Stimulated activated CD8-positive, alpha-beta memory T cell treated with anti-CD3 and anti-CD28 coated beads, Interleukin-7, amount 100 ng/mL, for 48 hours (primary cell): ENCODE measurements at places on chromosomes 13 and 19.

DNA sequence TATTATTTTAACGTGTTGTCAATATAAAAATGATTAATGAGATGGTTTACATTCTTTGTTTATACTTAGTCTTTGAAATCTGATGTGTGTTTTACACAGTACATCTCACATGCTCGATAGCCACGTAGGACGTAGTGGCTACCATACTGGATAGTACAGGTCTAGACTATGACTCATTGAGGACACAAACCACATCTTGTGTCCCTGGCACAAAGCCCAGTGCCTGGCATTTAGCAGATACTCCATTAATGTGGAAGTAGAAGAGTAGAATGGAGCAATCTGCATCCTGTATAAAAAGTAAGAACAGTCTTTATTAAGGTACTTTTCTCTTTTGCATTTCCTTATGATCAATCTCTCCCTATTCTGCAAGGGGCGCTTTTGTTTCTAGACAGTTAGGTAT, 49.0 kb upstream of the FRY start:
- DNase-seq, result no peak

- no peak for DNase-seq
Observed at GRCh38 chr13:99217461-99218110, 16.9 kb downstream of the UBAC2 start.

GRCh38 chr13:108895220-108895704, 265.9 kb downstream of the MYO16 start:
- no peak for DNase-seq

GRCh38 chr19:55472463-55472862, 4.0 kb upstream of the ZNF628 start:
- DNase-seq, result no peak

GRCh38 chr13:90968166-90968904, 379.2 kb upstream of the MIR17HG start:
- DNase-seq, result no peak

DNA sequence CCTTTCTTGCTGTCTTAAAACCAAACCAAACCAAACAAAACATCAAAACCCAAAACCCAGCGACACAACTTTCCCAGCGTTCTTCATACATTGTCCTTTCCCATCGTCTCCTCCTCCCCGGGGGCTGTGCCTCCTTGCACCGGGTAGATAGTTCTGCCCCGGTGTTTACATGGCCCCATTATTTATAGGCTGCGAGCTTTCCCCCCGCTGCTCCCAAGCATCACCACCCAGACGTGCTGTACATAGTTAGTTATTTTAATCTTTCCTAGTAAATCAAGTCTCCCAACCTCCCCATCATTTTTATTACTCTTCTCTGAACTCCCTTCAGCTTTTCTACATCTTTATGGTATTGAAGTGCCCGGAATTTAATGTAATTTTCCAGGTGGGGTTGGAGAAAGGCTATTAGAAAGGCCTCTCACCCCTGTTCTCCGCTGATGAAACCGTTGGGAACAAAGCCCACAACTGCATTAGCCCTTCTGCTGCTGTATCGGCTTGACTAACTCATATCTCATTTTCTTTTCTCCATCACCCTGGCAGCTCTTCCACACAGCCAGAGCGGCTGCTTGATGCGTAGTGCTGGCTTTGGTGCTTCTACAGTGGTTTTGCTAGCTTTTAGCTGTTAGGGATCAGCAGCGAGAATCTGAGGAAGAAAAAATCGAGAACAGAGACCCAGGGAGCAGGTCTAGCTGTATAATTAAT, 53.1 kb downstream of the FGF9 start:
- no peak for DNase-seq

- no peak for DNase-seq
Observed at GRCh38 chr19:8221161-8221560, 12.0 kb downstream of the CERS4 start.

- DNase-seq, result no peak
Observed at GRCh38 chr19:41323430-41324125, 13.6 kb downstream of the CCDC97 start.

- DNase-seq, result no peak
Observed at GRCh38 chr13:29500386-29500785, 95.1 kb downstream of the SLC7A1 start.

DNA sequence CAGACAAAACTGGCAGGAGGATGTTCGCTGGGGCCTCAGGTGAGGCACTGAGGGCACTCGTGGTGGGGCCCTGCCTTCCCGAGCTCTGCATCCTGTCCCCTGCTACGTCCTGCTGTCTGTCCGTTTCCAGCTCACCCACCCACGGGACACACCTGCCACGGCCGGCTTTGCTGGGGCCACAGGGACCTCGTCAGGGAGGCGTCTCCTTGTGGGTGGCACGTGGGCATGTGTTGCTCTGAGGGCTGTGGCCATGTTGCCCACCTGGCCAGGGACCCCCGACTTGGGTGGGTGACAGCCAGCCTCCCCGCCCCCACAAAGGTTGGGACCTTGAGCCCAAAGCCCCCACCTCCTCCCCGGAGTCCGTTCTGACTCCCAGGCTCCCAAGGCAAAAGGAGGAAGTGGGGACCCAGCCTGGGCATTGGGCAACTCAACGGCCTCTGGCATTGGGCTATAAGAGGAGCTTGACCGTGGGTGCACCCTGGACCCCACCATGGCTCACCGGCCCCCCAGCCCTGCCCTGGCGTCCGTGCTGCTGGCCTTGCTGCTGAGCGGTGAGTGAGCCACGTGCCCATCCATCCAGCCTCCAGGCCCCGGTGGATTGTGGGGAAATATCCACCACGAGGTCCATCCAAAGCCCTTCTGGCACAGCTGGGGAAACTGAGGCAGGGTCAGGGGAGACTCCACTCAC, at the start of gene PRTN3:
Gene PRTN3, plus strand, starts transcription at position 481 of the 688 bp plus-strand sequence. Its CDS starts 10 bp downstream, at position 491.
- DNase-seq, result no peak

GRCh38 chr13:76638882-76639281, 247.3 kb downstream of the KCTD12 start:
- DNase-seq, result no peak

GRCh38 chr19:58279042-58279924, 528 bp downstream of the ZNF8 start:
- DNase-seq, result peak; percentile 24

- DNase-seq, result no peak
Observed at GRCh38 chr13:25213715-25214114, 41.6 kb upstream of the AMER2 start.

- DNase-seq, result no peak
Observed at GRCh38 chr13:65746406-65746921, 1483.7 kb downstream of the PCDH9 start.

- DNase-seq, result no peak
Observed at GRCh38 chr19:43895727-43896308, 39.3 kb downstream of the ZNF45 start.

GRCh38 chr19:1780272-1780958, 27.1 kb downstream of the ONECUT3 start:
- no peak for DNase-seq

- no peak for DNase-seq
Observed at GRCh38 chr13:41775251-41775650, 185.7 kb downstream of the VWA8 start.

- no peak for DNase-seq
Observed at GRCh38 chr13:49453465-49453864, 9.4 kb downstream of the SETDB2 start.

- no peak for DNase-seq
Observed at GRCh38 chr13:51637852-51638215, 53.6 kb downstream of the WDFY2 start.

- DNase-seq, result no peak
Observed at GRCh38 chr19:39969266-39969665, 1.7 kb upstream of the PSMC4 start.

DNA sequence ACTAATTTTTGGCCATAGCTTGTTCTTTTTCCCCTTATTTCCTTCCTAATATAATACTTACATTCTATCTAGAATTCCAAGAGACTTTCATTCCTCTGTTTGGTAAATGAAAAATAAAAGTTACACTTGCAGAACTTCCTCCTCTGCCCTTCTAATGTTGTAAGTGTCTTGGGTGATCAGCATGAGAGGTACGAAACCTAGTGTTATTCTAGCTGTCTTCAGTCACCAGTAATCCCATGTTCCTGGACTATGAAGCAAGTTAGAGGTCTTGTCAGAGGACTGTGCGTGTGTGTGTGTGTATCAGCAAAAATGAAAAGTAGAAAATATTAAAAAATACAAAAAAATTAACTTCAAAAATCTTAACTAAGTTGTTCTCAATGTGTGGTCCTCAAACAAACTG, 307.0 kb downstream of the SPRY2 start:
- no peak for DNase-seq

- no peak for DNase-seq
Observed at GRCh38 chr19:18420930-18421329, 1.7 kb downstream of the SSBP4 start.

DNA sequence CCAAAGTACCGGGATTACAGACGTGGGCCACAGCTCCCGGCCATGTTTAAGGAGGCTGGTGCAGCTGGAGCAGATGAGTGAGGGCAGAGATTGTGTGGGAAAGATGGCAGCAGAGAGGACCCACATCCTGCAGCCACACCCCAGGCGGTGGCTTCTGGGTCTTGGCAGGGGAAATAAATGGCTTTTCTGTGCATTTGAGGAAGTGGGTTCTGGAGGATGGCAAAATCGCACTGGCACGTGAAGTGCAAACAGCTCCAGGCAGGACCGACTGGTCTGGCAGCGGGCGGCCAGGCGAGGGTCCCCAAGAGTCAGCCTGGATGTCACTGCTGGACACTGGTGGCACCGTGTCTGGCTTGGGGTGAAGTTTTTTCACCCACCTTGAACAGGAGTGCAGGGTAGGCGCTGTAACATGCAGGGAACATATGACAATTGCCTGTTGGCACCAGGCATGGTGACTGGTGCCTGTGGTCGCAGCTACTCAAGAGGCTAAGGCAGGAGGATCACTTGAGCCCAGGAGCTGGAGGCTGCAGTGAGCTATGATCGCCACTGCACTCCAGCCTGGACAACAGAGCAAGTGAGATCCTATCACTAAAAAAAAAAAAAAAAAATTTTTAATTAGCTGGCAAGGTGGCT, 8.4 kb downstream of the B3GNT3 start:
- DNase-seq, result no peak

DNA sequence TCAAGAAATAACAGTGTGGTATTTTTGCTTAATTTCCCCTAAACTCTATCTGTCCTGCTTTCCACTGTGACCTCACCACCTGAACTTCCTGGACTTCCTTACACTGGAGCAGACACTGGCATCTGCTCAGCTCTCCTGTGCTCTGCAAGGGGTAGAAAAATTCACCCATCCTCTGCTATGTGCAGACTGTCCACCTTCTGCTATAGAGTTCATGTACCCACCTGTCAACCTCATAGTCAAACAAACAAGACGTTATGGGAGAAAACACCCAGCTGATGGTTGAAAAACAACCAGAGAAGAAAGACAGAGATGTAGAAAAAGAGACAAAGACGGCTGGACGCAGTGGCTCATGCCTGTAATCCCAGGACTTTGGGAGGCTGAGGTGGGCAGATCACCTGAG, 12.2 kb downstream of the LAIR1 start:
- DNase-seq, result no peak

DNA sequence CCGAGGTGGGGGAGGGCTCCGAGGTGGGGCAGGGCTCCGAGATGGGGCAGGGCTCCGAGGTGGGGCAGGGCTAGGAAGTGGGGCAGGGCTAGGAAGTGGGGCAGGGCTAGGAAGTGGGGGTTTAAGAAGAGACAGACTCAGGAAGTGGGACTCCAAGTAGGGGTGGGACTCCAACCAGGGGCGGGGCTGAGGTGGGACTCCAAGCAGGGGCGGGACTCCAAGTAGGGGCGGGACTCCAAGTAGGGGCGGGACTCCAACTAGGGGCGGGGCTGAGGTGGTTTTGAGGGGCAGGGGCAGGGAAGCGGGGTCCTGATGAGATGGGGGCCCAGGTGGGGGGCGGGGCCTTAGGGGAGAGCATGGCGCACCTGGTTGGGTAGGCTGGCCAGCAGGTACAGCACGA, 13.6 kb downstream of the CFD start:
- DNase-seq, result peak; percentile 43

GRCh38 chr13:51681037-51681678, 96.9 kb downstream of the WDFY2 start:
- DNase-seq, result no peak

DNA sequence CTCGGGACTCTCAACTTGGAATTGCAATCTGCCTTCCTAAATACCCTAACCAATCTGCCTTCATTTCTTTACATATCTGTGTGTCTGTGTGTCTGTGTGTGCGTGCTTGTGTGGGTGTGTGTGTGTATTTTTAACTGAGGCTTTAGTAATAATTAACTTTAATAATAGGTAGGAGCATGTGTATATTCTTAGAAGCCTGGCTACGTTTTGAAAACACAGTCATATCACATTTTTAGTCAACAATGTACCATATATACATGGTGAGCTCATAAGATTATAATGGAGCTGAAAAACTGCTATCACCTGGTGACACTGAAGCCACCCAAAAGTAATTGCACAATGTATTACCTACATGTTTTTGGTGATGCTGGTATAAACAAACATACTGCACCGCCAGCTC, 65.4 kb upstream of the ATXN8OS start:
- DNase-seq, result no peak

GRCh38 chr13:66159511-66159910, 1070.6 kb downstream of the PCDH9 start:
- no peak for DNase-seq

DNA sequence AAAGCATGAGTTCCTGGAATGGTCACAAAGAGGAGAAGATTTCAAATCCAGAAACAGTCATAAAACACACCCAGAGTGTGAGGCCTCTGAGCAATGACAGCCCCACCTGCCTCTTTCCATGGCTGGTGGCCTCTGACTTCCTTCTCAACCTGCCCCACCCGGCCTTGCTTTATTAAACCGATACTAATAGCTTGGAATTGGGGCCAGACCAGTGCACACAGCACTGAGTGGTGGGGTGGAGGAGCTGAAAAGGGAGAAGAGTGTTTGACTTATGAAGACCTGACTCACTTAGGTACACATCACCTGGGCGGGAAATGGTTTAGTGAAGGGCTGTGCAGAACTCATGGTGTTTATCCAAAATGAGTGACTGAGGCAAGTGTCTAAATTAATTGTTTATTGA, 20.7 kb upstream of the CEACAM6 start:
- DNase-seq, result no peak

DNA sequence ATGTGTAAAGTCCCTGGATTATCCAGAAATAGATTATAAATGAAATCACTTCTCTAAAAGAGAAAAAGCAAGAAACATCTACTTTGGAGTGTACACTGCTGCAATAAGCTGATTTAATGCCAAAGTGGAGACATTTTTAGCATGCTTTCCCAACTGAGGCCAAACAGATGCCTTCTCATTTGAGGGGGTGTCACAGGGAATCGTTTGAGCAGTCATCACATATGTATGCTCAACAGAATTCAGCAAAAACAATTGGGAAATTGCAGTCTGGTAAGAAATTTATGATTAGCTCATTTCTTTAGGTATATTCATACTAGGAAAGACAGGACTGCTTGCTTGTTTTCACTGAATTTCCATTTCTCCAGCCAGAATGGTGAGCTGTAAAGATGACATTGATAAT, 27.3 kb upstream of the TPP2 start:
- no peak for DNase-seq
